ENCODE measurements at places on chromosomes 4 and X. TPM values are rescaled to one million over a fixed set of nuclear protein-coding genes. Genes with fewer than 3 reads are reported as not detected.

SHROOM2 gene
- not detected for total RNA-seq

ETDB gene
- not detected for total RNA-seq

F8A3 gene
- total RNA-seq, result 24.4 TPM

C4orf50 gene
- total RNA-seq, result 0.16 TPM

FOXO4 gene
- 9.8 TPM for total RNA-seq

RBM47 gene
- 13.0 TPM for total RNA-seq

TRIM75 gene
- not detected for total RNA-seq

RRH gene
- not detected for total RNA-seq

NWD2 gene
- not detected for total RNA-seq

DMD gene
- total RNA-seq, result 3.2 TPM

DNA sequence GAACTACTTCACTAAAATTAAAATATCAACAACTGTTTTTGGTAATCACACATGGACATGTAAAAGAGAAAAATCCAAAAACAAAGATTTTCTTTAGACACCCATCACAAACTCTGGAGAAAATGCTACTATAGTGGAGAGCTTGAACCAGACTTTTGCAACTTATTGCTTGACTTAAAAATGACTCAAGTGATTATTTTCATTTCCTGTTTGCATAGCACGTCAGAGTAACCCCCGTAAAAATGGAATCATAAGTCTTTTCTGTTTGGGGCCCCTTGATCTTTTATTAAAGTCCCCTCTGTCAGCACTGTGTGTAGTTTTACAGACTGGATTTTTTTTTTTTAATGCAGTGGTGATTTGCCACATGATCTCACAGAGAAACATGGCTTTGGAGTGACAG lies 79.5 kb downstream of the PRKG2 start:
- DNase-seq, result no peak
- H3K4me3 ChIP-seq, result no peak overlapping the region
- H3K27ac ChIP-seq, result no peak overlapping the region
- H3K36me3 ChIP-seq, result no peaks in the 10 kb centered on the region
- H3K4me1 ChIP-seq, result no peaks in the 10 kb centered on the region

DNA sequence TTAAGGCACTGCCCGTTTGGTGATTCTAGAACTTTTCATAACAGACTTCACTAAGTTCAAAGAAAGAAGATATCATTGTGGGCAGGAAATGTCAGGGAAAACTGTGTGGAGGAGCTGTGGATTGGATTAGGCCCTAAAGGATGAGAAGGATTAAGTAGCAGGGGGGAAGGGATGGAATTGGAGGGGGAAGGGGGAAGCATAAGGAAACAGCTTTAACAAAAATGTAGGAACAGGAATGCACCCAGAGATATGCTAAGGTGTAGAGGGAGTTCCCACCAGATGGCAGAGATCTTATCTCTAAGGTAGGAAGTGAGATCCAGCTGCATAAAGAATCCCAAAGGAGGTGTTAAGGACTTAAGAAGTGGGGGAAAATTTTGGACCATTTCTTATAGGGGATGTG lies 114.5 kb downstream of the LARP7 start:
- no peaks in the 10 kb centered on the region for H3K4me1 ChIP-seq
- no peaks in the 10 kb centered on the region for H3K36me3 ChIP-seq
- peaks cover 11% of the 10 kb centered on the region for H3K27me3 ChIP-seq
- H3K4me3 ChIP-seq, result no peak overlapping the region

DNA sequence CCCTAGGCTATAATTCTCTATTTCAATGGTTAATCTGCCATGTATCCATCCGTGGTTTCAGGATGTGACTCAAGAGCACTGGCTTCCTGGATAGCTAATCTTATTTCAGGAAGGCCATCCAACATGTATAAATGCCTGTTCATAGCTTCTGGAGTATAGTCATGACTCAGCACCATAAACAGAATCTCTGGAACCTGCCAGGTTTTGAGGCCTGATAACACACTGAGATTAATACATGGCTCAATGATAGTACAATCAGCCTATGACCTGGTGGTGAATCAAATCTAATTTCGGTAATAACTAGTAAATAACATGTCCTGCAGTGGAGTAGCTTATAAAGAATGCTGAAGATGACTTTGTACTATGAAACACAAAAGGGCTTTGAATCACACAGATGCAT lies 5.7 kb upstream of the IL13RA2 start:
- H3K4me1 ChIP-seq, result no peaks in the 10 kb centered on the region
- H3K4me3 ChIP-seq, result no peak overlapping the region
- DNase-seq, result no peak
- no peaks in the 10 kb centered on the region for H3K27me3 ChIP-seq
- H3K36me3 ChIP-seq, result no peaks in the 10 kb centered on the region

- H3K27me3 ChIP-seq, result peaks cover 4% of the 10 kb centered on the region
- no peak overlapping the region for H3K27ac ChIP-seq
- DNase-seq, result no peak
- H3K36me3 ChIP-seq, result no peaks in the 10 kb centered on the region
- H3K4me3 ChIP-seq, result no peak overlapping the region
Observed at GRCh38 chr4:182960746-182961145, 43.6 kb upstream of the DCTD start.

DNA sequence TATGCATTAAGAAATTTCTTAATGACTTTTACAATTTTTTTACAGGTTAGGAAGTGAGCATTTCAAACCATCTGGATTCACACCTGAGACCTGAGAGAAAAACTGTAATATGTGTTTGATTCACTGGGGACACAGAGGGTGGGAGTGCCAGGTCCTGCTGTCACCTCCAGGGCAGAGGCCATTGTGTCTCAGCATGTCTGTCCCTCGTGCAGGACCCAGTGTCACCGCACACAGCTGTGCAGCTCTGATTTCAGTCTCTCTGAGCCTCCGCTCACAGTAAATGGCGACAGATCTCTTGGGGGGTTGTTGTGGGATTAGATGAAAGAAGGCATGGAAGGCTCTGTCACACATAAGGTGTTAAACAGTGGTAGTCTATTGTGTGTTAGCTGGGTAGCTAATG lies 23.0 kb upstream of the CLDN24 start:
- H3K4me3 ChIP-seq, result no peak overlapping the region
- peaks cover 11% of the 10 kb centered on the region for H3K4me1 ChIP-seq
- peaks cover 12% of the 10 kb centered on the region for H3K27me3 ChIP-seq

DNA sequence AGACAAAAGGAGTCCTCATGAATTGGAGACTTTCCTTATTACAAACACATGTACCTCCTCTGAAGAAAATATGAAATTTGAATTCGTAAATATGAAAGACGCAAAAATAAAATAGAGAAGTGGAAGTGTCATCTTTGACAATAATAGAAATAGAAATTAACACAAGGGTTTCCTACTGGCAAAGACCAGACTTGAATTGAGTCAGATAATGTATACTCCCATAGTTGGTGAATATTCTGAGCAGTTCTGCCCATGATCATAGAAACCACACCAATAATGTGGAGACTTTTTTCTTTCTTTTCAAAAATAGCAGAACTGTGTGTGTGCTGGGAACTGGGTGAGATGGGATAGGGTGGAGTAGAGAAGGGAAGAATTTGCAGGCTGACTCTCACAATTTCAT lies 277.7 kb upstream of the TET2 start:
- no peak overlapping the region for H3K27ac ChIP-seq
- no peak for DNase-seq
- no peaks in the 10 kb centered on the region for H3K36me3 ChIP-seq
- no peak overlapping the region for H3K4me3 ChIP-seq
- H3K27me3 ChIP-seq, result peaks cover 25% of the 10 kb centered on the region
- no peaks in the 10 kb centered on the region for H3K4me1 ChIP-seq

- H3K27me3 ChIP-seq, result no peaks in the 10 kb centered on the region
- H3K4me1 ChIP-seq, result peaks cover 6% of the 10 kb centered on the region
- peak; percentile 72 for DNase-seq
- H3K27ac ChIP-seq, result no peak overlapping the region
- no peaks in the 10 kb centered on the region for H3K36me3 ChIP-seq
Observed at GRCh38 chr4:146342600-146343192, 128.4 kb downstream of the REELD1 start.

GRCh38 chr4:51943221-51943620 lies 76.9 kb downstream of the LRRC66 start:
- no peaks in the 10 kb centered on the region for H3K36me3 ChIP-seq
- no peaks in the 10 kb centered on the region for H3K27me3 ChIP-seq
- no peaks in the 10 kb centered on the region for H3K4me1 ChIP-seq

GRCh38 chr4:128709268-128709667 lies 100.2 kb upstream of the JADE1 start:
- no peaks in the 10 kb centered on the region for H3K36me3 ChIP-seq
- H3K27me3 ChIP-seq, result no peaks in the 10 kb centered on the region
- H3K4me1 ChIP-seq, result peaks cover 7% of the 10 kb centered on the region
- H3K27ac ChIP-seq, result peak overlapping the region; percentile 34
- DNase-seq, result peak; percentile 64

DNA sequence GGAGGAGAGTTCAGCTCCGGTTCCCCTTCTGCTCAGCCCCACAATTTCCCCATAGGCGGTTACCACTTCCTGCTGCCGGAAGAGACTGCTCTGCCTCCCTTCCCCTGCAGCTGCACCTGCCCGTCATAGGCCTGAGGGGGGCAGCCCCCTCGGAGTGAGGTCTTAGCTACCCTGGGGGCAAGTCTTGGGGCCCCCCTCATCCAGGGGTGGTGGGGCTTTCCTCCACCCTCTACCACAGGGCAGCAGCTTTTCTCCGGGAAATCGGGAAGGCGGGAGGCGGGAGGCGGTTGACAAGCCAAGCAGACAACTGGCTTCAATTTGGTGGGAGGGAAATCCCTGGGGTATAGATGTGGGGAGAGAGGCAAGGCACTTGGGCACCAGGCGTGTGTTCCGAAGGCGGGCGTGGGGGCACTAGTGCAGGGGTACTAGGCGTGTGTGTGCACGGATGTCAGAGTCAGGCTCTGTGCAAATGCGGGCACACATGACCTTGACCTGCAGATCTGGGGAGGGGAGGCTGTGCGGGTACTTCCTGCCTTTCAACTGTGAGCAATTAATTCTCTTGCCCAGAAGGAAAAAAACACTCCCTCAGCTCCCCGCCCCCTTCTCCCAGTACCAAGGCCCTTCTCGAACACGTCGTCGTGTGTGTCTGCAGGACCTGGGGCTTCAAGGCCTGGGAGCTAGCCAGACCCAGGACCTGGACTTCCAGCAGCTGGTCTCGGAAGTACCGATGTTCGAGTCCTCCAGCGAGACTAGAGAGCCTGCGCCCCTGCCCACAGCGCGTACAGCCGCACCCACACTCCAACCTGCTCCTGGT lies 1.0 kb upstream of the ARHGAP4 start:
- peak overlapping the region; percentile 98 for H3K27ac ChIP-seq
- peak; percentile 92 for DNase-seq
- peaks cover 28% of the 10 kb centered on the region for H3K4me1 ChIP-seq
- H3K4me3 ChIP-seq, result peak overlapping the region; percentile 91
- no peaks in the 10 kb centered on the region for H3K27me3 ChIP-seq
- H3K36me3 ChIP-seq, result peaks cover 20% of the 10 kb centered on the region

DNA sequence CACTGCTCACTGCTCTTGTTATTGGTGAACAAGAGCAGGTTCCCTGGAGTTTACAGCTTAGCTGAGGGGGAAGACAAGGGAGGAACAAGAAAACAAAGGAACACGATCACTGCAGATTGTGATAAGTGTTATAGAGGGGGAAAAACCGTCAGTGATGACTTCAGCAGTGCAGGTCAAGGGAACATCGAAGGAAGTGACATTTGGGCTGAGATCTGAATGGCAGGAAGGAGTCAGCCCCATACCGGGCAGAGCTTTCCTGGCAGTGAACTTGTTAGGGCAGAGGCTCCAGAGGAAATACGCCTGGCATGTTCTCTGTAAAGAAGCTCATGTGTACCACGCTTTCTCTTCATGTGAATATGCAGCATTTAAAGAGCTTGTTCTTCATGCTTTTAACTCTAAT lies 78.1 kb downstream of the LDB2 start:
- H3K4me3 ChIP-seq, result no peak overlapping the region
- no peaks in the 10 kb centered on the region for H3K4me1 ChIP-seq
- no peak overlapping the region for H3K27ac ChIP-seq
- DNase-seq, result no peak
- no peaks in the 10 kb centered on the region for H3K36me3 ChIP-seq

GRCh38 chr4:188107931-188108843 lies 1.2 kb downstream of the TRIML2 start:
- H3K27me3 ChIP-seq, result no peaks in the 10 kb centered on the region
- no peak for DNase-seq
- H3K4me3 ChIP-seq, result no peak overlapping the region
- H3K36me3 ChIP-seq, result no peaks in the 10 kb centered on the region
- H3K4me1 ChIP-seq, result no peaks in the 10 kb centered on the region
- H3K27ac ChIP-seq, result no peak overlapping the region

- no peak overlapping the region for H3K4me3 ChIP-seq
- H3K4me1 ChIP-seq, result peaks cover 4% of the 10 kb centered on the region
- H3K36me3 ChIP-seq, result peaks cover 42% of the 10 kb centered on the region
- peak; percentile 44 for DNase-seq
Observed at GRCh38 chr4:121684561-121684960, 12.2 kb downstream of the ANXA5 start.

GRCh38 chrX:130539721-130540321 lies 138.0 kb downstream of the RBMX2 start:
- H3K4me1 ChIP-seq, result no peaks in the 10 kb centered on the region
- no peak overlapping the region for H3K27ac ChIP-seq
- no peaks in the 10 kb centered on the region for H3K27me3 ChIP-seq
- peak; percentile 77 for DNase-seq
- H3K36me3 ChIP-seq, result no peaks in the 10 kb centered on the region

- no peak overlapping the region for H3K4me3 ChIP-seq
- no peak overlapping the region for H3K27ac ChIP-seq
- DNase-seq, result no peak
- no peaks in the 10 kb centered on the region for H3K36me3 ChIP-seq
- no peaks in the 10 kb centered on the region for H3K27me3 ChIP-seq
Observed at GRCh38 chr4:163565226-163566135, 71.0 kb downstream of the TMA16 start.

DNA sequence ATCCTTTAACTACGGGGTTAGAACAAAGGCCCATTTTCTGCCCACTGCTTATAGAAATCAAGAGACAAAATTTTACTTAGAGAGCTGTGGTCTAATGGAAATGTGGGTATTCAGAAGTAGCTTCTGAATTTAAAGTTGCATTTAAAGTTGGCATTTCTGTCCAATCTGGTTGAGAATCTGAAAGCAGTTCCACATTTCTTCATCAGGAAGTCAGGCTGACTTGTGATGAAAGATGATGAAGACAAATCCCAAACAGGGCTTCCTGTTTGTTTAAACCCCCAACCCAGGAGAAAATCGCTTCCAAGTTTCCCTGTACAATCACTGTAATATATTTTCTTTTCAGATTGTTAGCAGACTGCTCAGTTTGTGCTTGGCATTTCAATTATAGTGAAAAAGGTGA lies 345.3 kb downstream of the SPRY1 start:
- H3K27me3 ChIP-seq, result peaks cover 24% of the 10 kb centered on the region
- H3K36me3 ChIP-seq, result no peaks in the 10 kb centered on the region
- H3K4me3 ChIP-seq, result no peak overlapping the region
- DNase-seq, result no peak
- peaks cover 2% of the 10 kb centered on the region for H3K4me1 ChIP-seq
- no peak overlapping the region for H3K27ac ChIP-seq

All from activated CD4-positive, alpha-beta T cell treated with anti-CD3 and anti-CD28 coated beads, Interleukin-2, amount 10 ng/mL, durations not matched to agents 24 days and 14 days (primary cell).